ENCODE measurements at places on chromosomes 1 and 21. TPM values are rescaled to one million over a fixed set of nuclear protein-coding genes. Genes with fewer than 3 reads are reported as not detected.

The TNFRSF25 gene
- total RNA-seq: 2.1 TPM

The BACH1 gene
- 27.0 TPM for total RNA-seq

The PTPN7 gene
- total RNA-seq: 0.86 TPM

The PRXL2B gene
- total RNA-seq: 9.9 TPM

The CHODL gene
- total RNA-seq: not detected

- no peak for DNase-seq
These were observed 44.9 kb downstream of the LRRC8D start for GRCh38 chr1:89865498-89866382.

DNA sequence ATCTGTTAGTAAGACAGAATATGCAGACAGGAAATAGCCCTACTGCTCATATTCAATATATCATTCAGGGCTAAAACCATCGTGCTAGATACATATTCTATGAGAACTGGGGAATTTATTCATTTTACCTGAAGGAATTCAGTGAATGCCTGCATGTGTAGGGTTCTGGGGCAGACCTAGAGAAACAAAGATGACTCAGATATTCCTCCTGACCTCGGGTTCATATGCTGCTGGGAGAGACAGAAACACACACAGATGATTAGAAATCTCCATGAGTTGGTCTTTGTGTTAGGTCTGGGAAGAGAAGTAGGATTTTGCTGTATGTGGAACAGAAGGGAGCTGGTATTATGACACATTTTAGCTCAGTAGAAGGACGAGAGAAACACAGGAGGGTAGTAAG lies 176.5 kb upstream of the ST6GALNAC5 start:
- no peak for DNase-seq

GRCh38 chr1:38991638-38992411 lies 749 bp downstream of the AKIRIN1 start:
- no peak for DNase-seq

DNA sequence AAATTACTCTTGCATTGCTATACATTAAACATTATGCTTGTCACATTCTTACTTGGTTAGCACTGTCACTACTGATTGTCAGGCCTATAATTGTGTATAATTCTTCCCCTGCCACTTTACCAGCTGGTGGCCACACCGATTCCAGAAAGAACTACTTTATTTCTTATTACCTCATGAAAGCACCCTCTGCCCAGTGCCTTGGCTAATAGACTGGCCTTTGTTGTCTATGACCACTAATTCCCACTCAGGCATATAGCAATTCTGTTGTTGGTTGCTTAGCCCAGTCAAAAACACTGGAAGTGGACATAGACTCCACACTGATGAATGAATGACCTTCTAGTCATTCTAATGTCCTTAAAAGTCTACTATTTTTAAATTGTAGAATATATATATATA lies 35.6 kb downstream of the MRPL39 start:
- no peak for DNase-seq

DNA sequence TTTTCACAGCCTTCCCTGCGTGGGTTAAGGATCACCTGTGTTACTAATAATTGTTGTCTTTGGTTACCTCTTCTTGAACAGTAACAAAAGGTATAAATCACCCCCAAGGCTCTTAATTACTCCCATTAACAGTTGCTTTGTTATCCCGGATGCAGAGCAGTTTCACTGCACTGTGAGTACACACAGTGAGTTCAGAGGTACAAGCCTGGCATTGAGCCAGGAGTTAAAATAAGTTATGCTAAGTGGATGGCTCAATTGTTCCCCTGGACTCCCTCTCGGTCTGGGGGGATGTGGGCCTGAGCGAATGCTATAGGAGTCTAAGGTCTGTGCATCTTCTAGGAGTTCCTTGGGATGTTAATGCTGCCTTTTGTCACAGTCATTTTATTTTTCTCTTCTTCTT lies 258.3 kb downstream of the ATG4C start:
- no peak for DNase-seq

DNA sequence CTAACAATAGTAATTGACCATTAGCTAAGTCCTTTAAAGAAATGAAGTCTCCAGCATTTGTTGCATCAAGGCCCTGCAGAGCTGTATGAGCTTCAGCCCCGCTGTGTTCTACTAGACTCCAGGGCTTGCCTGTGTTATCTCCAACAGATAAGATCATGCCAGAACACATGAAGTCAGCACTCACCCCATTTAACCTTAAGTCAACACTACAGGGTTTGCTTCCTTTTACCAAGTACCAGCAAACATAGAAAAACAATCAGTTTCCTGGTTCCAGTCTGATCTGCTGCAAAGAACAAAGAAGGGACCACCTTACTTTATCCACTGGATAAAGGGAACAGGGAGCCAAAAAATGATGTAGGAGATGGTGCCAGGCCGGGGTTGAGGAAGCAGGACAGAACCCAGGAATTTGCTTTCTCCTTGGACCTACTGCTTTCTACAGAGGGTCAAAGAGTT lies 41.3 kb upstream of the ENAH start:
- DNase-seq: peak; percentile 74

DNA sequence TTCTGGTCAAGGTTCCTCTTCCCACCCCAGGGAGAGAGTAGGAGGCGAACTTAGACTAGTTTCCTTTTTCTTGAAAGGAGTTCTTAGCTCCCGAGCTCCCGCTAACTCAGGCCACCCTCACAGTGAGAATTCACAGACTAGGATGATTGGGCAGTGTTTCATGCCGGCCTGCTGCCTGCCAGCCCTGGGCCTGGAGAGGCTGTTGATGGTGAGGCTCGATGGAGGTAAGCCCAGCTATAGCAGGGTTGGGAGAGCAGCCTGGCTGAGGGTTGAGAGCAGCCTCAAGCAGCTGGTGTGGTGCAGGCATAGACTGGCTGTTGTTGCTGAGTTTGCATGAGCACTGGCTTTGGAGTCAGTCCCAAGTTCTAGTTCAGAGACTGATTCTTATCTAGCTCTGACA lies 274.4 kb downstream of the MATN1 start:
- no peak for DNase-seq

DNA sequence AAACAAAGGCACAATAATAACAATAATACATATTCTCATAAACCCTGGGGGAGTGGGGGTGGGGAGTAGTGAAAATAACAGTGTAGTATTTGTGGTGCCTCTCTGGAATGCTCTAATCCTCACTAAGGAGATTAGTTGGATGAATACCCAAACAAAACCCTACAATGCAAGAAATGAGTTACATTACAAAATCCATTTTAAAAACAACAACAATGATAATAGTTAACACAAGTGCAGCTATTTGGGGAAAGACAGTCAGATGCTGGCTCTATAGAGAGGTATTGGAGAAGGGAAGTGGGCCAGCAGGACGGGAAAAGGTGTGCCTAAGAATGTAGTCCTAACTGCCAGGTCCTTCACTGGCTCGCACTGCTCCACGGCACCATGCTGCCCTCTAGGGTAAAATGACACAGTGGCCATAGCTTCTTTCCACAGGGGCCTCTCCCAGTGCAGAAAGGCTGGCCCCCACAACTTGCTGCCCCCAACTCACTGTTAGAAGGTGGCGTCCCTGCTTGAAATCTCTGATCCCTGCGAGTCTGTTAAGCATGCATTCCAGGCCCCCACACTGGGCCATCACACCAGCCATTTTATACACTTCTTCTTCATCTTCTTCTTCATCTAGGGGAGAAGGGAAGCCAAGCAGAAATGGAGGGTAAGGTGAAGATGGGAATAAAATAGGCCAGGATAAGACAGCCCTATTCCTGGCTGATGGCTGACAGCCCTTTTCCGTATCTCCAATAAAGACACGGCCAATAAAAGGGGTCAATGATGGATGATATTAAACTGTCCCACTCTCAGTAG lies 113.8 kb downstream of the UBR4 start:
- peak; percentile 59 for DNase-seq

- no peak for DNase-seq
These were observed 50.8 kb downstream of the PAX7 start for GRCh38 chr1:18681423-18681835.

DNA sequence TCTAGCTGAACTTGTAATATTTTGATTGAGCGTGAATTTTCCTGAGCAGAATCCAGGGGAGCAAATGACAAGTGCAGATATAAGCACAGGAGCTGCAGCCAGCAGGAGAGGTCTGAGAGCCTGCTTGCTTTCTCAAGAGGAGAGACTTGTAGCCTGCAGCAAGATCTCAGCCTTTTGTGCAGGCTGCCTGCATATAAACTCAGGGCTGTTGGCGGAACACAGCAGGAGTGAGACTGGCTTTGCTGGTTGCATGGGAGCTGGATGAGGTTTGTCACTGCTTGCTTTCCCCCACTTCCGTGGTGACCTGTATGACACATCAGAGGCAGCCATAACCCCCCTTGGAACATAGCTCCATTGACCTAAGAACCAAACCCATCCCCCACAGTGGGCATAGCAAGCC lies 725.4 kb upstream of the RGS18 start:
- no peak for DNase-seq

- DNase-seq: no peak
These were observed 201.8 kb downstream of the DISC1 start for GRCh38 chr1:231828182-231828920.

DNA sequence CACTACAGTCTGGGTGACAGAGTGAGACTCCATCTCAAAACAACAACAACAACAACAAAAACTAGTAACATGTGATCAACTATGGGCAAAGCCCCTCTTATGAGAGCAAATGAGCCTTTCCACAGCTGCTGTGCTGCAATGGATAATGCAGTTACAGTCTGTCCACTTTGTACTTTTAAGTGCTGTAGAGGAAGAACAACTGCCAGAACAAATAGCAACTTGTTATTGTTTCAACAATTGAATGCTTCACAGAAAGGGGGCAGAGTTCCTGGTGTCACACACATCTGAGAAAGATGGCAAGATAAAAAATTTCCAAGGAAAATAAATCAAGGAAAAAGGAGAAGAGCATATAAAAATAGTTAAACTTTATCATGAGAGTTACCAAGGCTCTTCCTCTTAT lies 243.6 kb upstream of the DMRTA2 start:
- no peak for DNase-seq

DNA sequence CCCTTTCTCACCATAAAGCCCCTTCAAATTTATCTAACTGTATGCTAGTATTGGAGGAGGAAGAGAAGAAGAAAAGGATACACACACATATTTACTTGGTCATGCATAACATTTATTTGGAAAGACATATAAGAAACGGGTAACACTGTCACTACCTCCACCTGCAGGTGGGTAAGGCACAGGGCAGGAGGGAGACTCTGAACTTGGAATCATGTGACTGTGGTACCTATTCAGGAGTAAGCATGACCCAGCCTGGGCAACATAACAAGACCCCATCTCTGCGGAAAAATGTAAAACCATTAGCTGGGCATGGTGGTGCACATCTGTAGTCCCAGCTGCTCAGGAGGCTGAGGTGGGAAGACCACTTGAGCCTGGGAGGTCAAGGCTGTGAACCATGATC lies 1.4 kb upstream of the PADI6 start:
- no peak for DNase-seq

- DNase-seq: peak; percentile 41
These were observed 39.9 kb upstream of the TENT5C start for GRCh38 chr1:117565745-117566455.

GRCh38 chr1:183674886-183675285 lies 21.8 kb upstream of the APOBEC4 start:
- no peak for DNase-seq

- DNase-seq: no peak
These were observed 411.1 kb downstream of the SETD4 start for GRCh38 chr21:35649186-35649585.

GRCh38 chr1:7752512-7753417 lies 18.3 kb upstream of the VAMP3 start:
- peak; percentile 58 for DNase-seq

Measured in left lobe of liver (tissue), 2 donors.